A549 treated with CpdA at 1 μM for 4 hours (cell line): ENCODE measurements at places on chromosomes 16 and 17. TPM values are rescaled to one million over a fixed set of nuclear protein-coding genes. Genes with fewer than 3 reads are reported as not detected.

The PPP1R27 gene
- 0.18 to 0.40 TPM in 2 of 5 replicates, not detected in the others for total RNA-seq

The SLC47A1 gene
- total RNA-seq = 22.8 to 25.1 TPM (median 23.9 TPM) in 5 replicates

The CES3 gene
- 1.7 to 2.3 TPM (median 2.0 TPM) in 5 replicates for total RNA-seq

The NTN1 gene
- total RNA-seq = 0.27 to 0.54 TPM (median 0.45 TPM) in 5 replicates

The KRT31 gene
- not detected in 5 replicates for total RNA-seq

The CBX2 gene
- 13.5 to 19.3 TPM (median 18.5 TPM) in 5 replicates for total RNA-seq

The OR4D1 gene
- total RNA-seq = 0.01 to 0.03 TPM in 2 of 5 replicates, not detected in the others

The GRB7 gene
- 4.1 to 7.6 TPM (median 6.6 TPM) in 5 replicates for total RNA-seq

The CPNE2 gene
- total RNA-seq = 37.0 to 47.1 TPM (median 43.3 TPM) in 5 replicates

The TEKT1 gene
- total RNA-seq = 0.07 to 0.08 TPM in 2 of 5 replicates, not detected in the others

The PLXDC1 gene
- total RNA-seq = 0.13 to 0.20 TPM (median 0.15 TPM) in 5 replicates

The ITGAL gene
- 0.08 to 0.22 TPM (median 0.10 TPM) in 3 of 5 replicates, not detected in the others for total RNA-seq

The TEFM gene
- total RNA-seq = 19.7 to 34.9 TPM (median 20.7 TPM) in 5 replicates

The TBC1D3 gene
- not detected in 5 replicates for total RNA-seq

The VMO1 gene
- total RNA-seq = 0.79 to 2.0 TPM (median 1.4 TPM) in 5 replicates

The AKAP1 gene
- 51.7 to 59.7 TPM (median 55.0 TPM) in 5 replicates for total RNA-seq

The MT1H gene
- not detected in 5 replicates for total RNA-seq

The SLC7A5 gene
- 811 to 961 TPM (median 947 TPM) in 5 replicates for total RNA-seq

The TMIGD1 gene
- total RNA-seq = not detected in 5 replicates

The TBC1D26 gene
- total RNA-seq = 0.05 TPM in 1 of 5 replicates, not detected in the others

The PERCC1 gene
- total RNA-seq = not detected in 5 replicates

The CLDN6 gene
- total RNA-seq = 0.30 to 0.58 TPM (median 0.32 TPM) in 4 of 5 replicates, not detected in the other

The LRRC37A gene
- 0.42 to 1.1 TPM (median 0.75 TPM) in 5 replicates for total RNA-seq

The SLC38A8 gene
- total RNA-seq = not detected in 5 replicates

The USP22 gene
- 124 to 134 TPM (median 129 TPM) in 5 replicates for total RNA-seq

The P2RX1 gene
- 0.03 TPM in 1 of 5 replicates, not detected in the others for total RNA-seq

The CORO6 gene
- 4.9 to 8.1 TPM (median 6.4 TPM) in 5 replicates for total RNA-seq

The ZSCAN10 gene
- total RNA-seq = 0.03 TPM in 1 of 5 replicates, not detected in the others

The KRTAP3-2 gene
- total RNA-seq = 0.16 to 0.35 TPM (median 0.30 TPM) in 3 of 5 replicates, not detected in the others

The NT5C gene
- total RNA-seq = 87.9 to 130 TPM (median 123 TPM) in 5 replicates

The LLGL1 gene
- total RNA-seq = 11.9 to 18.6 TPM (median 15.0 TPM) in 5 replicates

The MYH11 gene
- 0.02 to 0.13 TPM (median 0.04 TPM) in 5 replicates for total RNA-seq

The MMP2 gene
- 9.3 to 16.3 TPM (median 11.8 TPM) in 5 replicates for total RNA-seq

The PRAC1 gene
- total RNA-seq = not detected in 5 replicates

The TAC4 gene
- not detected in 5 replicates for total RNA-seq

The TBC1D3K gene
- total RNA-seq = not detected in 5 replicates

The GP2 gene
- total RNA-seq = not detected in 5 replicates

The GRIN2A gene
- 0.01 TPM in 1 of 5 replicates, not detected in the others for total RNA-seq

The SRL gene
- total RNA-seq = 0.01 to 0.05 TPM (median 0.03 TPM) in 3 of 5 replicates, not detected in the others

The MED9 gene
- 16.9 to 19.0 TPM (median 18.3 TPM) in 5 replicates for total RNA-seq

The DGKE gene
- 3.3 to 4.6 TPM (median 4.2 TPM) in 5 replicates for total RNA-seq

The KIF2B gene
- not detected in 5 replicates for total RNA-seq

The TOM1L2 gene
- total RNA-seq = 17.4 to 23.5 TPM (median 20.0 TPM) in 5 replicates

The USP43 gene
- total RNA-seq = 3.9 to 5.3 TPM (median 4.5 TPM) in 5 replicates

The CCL1 gene
- not detected in 5 replicates for total RNA-seq

The TNFRSF17 gene
- total RNA-seq = not detected in 5 replicates
